ENCODE measurements at places on chromosomes 16 and 17.

- DNase-seq = no peak
Observed at GRCh38 chr17:65365169-65365568, 196.3 kb downstream of the AXIN2 start.

GRCh38 chr16:73875996-73876690 is 420.5 kb upstream of the PSMD7 start:
- no peak for DNase-seq

- no peak for DNase-seq
Observed at GRCh38 chr17:81543339-81543675, 8.8 kb downstream of the FAAP100 start.

- no peak for DNase-seq
Observed at GRCh38 chr17:73561111-73561510, 83.1 kb downstream of the SDK2 start.

DNA sequence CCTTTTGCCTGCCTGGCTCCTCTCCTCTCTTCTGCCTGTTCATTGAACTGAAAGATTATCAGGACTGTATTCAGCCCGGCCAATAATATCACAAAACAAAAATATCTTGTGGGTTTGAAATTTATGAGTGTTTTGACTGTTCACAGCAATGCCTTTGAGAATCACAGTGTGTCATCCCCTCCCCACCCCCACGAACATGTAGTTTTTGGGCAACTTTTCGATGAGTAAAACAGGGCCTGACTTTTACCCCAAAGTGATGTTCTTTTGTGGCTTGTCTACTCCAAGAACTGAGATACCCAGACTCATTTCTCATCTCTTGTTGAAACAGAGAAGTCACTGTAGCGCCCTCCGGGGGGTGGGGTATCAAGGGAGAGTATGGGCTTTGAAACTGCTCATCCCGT is 675.7 kb downstream of the WWOX start:
- DNase-seq = no peak

DNA sequence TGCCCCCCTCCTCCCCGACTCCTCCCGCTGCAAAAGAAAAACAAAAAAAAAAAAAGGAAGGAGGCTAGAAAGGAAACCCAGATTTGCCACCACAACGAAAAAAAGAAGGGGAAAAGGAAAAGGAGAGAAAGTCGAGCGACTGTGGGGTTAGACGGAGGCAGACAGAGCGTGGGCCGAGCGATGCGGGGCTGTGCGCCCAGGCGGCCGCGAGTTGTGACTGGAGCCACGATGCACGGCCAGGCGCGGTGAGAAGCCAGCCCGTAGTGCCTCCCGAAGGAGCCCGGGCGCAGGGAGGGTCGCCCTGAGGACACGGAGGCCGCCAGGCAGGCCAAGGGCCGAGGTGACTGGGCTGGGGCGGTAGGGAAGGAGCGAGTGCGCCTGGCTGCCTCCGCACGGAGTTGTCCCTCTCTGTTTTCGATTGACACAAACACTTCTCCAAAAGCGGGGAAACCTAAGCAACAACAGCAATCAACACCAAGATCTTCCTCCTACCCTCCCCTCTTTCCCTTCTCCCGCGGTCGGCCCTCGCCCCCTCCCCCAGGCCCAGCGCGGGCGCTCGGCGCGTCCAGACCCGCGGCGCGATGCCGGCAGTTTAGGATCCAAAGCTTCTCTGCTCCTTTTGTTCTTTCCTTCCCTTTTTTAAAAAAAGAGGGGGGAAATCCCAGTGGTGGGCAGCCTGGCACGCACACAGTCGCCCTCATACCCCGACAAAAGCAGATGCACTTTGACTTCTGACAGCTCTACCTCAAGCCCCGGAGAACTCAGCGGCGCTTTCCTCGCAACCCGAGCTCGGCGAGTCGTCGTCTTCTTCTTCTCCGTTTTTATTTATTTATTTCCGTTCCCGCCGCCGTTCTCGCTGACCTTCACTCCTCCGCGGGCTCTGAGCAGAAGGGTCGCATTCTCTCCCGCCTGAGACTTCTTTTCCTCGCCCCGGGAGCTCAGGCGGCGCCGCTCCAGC is at the start of gene LHX1:
TSS of gene LHX1 (plus strand) at position 475 of the 958 bp plus-strand sequence. CDS start 723 bp downstream, outside the sequence.
- no peak for DNase-seq

DNA sequence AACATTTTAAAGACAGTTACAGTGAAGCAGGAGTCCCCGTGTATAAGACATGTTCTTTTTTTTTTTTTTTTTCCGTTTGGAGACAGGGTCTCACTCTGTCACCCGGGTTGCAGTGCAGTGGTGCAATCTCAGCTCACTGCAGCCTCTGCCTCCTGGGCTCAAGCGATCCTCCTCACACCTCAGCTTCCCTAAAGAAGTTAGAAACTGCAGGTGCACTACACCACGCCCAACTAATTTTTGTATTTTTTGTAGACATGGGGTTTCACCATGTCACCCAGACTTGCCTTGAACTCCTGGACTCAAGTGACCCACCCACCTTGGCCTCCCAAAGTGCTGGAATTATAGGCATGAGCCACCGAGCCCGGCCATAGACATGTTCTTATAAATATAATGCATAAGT is 3.0 kb downstream of the EVI2B start:
- DNase-seq = no peak

GRCh38 chr17:65055280-65055707 is 1.2 kb downstream of the GNA13 start:
- no peak for DNase-seq

DNA sequence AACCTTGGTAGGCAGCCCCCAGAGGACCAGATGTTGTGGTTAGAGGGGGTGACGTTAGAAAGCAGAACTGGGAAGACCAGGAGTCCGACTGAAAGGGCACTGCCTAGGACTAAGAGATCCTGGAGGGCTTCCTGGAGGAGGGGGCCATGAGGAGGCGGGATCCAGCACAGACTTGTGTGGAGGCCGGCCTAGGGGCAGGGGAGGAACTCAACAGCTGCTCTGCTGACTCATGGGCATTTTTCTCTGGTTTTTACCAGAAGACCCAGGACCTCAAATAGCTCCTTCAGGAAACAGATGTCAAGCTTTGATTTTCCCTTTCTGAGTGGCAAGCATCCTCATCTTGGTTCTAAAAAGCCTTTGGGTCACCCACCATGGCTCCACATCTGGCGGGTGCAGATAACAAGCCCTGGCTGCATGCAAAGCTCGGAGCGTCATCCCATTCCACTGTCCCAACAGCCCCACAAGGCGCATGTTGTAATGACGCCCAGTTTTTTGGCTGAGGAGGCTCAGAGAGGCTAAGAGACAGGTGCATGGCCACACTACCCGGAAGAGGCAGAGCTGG is 29.0 kb downstream of the IL21R start:
- DNase-seq = peak; percentile 91

DNA sequence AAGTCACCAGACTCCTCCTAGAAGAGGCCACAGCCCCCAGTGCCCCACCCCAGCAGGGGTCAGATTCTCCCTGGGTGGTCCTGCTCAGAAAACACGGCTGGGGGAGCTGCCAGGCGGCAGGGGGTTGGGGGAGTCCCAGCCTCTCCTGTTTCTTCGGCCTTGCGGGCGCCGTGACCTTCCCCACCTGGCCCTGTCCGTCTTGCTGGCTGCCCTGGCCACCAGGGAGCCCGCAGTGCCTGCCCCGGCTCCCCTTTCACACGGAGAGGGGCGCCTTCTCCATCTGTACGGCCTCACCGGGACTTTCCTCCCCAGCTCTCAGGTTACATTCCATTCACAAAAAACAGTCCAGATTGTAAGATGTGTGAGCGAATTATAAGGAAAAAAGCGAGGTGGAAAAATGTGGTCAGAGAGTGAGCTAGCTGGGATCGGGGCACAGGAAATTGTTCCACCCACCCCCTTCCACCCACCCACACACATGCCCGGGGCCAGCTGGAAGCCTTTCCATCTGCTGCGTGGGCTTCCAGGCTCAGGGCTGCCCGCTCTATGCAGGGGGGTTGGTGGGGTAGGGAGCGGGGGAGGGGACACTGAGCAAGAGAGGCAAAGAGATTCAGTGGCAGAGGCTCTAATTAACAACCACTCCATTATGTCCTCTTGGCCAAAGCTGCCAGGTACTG is 14.6 kb upstream of the CIBAR2 start:
- no peak for DNase-seq

- no peak for DNase-seq
Observed at GRCh38 chr16:85777583-85778310, 21.6 kb downstream of the EMC8 start.

DNA sequence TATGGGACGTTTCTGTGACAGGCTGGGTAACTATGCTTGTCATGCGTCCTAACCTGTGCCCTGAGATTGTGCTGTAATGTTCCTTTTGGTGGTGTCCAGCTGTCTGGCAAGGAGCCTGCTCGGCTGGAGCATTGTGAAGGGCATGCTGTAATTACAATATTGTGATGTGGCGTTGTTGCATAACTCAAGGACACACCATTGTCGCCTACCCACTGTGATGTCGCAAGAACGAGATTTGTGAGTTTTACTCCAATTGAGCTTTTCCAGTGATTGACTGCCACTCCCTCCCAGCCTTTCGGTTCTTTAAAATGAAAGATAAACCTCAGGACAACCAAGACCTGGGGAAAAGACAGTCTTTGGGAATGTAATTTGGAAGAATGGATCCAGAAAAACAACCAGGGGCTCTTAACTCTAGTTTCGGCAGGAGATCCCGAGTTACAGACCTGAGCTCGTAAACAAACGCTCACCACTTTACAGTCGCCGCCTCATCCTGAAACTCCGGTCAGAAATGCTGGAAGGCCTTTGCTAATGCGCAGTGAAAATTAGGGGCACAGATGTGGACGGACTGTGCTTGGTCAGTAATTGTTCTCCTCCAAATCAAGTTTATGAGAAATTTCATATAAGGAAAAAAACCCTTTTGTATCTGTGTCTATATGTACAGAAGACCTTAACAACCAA is 1.3 kb downstream of the ZNF750 start:
- no peak for DNase-seq

GRCh38 chr16:60930291-60930690 is 1105.9 kb downstream of the CDH8 start:
- DNase-seq = no peak

DNA sequence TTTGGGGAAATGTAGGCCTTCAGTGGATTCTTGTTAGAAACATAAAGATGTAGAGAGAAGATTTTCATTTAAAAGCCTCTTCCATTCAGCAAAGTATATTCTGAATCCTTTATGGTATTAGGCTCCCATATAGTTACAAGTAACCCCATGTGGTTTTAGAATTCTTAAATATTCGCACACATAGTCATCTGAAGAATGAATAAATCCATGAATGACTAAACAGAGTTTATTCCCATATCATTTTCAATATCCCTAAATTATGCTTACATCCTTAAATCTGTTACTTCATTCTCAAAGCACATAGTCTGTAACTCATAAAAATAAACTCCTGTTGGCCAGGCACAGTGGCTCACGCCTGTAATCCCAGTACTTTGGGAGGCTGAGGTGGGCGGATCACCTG is 962.1 kb downstream of the KCNJ18 start:
- DNase-seq = no peak
